ENCODE measurements at places on chromosomes 1 and 21.

DNA sequence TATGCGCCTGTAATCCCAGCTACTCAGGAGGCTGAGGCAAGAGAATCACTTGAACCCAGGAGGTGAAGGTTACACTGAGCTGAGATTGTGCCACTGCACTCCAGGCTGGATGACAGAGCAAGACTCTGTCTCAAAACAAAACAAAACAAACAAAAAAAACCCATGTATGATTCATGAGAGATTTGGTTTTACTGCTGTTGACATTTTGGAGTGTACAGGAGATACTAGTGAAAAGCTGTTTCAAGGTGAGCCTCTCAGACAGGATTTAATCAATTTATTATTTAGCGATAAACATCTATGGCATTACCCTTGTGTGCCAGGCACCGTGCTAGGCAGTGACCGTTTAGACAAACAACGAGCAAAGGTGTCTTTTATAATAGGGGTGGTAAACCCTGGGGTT lies 16.5 kb downstream of the LHX4 start:
- no peak for DNase-seq

DNA sequence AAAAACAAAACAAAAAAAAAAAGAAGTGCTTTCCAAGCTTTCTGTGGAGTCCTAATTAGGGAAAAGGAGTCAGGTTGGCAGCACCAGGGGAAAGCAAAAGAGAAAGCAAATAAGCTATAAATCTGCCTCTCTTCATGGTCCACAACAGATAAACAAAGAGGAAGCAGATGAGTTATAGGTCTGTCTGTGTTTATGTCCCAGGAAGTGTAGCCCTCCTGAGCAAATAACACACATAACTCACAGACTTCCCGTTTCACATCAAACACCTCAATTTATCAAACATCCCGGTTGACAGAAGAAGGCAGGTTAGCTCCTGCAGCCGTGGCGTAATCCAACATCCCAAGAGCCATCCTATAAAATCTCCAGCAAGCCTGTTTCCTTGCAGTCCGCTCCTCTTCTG lies 5.6 kb upstream of the SLC2A5 start:
- no peak for DNase-seq

DNA sequence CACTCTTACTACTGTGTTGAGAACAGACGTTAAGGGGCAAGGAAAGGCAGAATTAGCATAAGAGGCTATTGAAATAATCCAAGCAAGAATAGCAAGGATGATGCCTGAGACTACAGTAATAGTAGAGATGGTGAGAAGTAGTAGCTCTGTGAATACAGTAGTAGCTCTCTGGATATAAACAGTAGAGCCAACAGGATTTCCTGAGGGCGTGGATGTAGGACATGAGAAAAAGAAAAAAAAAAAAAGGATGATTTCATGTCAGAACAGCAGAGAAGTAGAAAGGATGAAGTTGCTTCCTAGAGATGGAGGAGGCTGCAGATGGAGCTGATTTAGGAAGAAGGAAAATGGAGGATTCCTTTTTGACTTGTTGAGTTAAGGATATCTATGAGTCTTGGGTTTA lies 112.3 kb downstream of the OMA1 start:
- DNase-seq = no peak

GRCh38 chr1:36842448-36842847 lies 191.9 kb downstream of the GRIK3 start:
- no peak for DNase-seq

- DNase-seq = no peak
Measured at GRCh38 chr1:25700626-25701025, 84.0 kb downstream of the MAN1C1 start.

- DNase-seq = no peak
Measured at GRCh38 chr1:245118806-245119205, 36.0 kb upstream of the KIF26B start.

DNA sequence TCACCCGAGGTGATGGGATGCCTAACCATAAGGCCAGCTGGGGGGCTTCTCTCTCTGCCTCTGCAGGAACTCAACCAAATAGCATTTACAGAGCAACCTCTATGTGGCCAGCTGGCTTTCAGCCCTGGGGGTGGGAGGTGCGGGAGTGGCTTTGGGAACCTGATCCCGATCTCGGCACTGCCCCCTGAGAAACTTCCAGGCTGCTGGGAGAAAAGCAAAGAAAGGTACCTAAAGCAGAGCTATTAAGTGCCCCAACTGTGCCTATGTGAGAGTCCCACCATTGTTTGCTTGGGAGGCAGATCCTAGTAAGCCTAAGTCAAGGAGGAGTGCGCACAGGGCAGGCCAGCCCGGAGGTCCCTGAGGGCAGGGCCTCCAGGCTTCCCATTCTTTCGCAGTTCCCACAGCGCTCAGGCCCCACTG lies 7.0 kb downstream of the KRTCAP2 start:
- no peak for DNase-seq

DNA sequence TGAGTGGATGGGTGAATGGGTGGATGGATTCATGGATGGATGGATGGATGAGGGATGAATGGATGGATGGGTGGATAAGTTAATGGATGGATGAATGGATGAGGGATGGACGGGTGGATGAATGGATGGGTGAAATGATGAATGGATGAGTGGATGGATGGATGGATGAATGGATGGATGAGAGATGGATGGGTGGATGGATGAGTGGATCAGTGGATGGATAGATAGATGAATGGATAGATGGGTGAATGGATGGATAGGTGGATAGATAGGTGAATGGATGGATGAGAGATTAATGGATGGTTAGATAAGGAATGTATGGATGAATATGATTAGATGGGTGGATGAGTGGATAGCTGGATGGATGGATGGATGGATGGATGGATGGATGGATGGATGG lies 313.5 kb downstream of the NPHP4 start:
- DNase-seq = no peak

- no peak for DNase-seq
Measured at GRCh38 chr21:45853703-45854342, 127.7 kb upstream of the COL6A1 start.

GRCh38 chr1:33637846-33638440 lies 165.5 kb downstream of the ZSCAN20 start:
- no peak for DNase-seq

DNA sequence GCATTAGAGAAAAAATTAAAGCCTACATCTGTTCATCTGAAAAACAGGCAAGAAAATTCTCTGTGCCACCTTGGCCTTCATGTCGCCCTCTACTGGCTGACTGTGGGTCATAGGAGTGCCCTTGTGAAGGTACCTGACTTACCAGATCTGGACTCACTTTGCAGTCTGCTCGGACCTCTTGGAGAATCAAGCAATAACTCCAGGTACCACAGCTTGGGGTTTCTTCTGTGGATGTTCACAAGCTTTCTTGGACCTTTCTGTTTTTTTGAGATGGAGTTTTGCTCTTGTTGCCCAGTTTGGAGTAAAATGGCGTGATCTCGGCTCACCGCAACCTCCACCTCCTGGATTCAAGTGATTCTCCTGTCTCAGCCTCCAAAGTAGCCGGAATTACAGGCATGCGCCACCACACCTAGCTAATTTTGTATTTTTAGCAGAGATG lies 2.4 kb upstream of the PRAMEF18 start:
- no peak for DNase-seq

DNA sequence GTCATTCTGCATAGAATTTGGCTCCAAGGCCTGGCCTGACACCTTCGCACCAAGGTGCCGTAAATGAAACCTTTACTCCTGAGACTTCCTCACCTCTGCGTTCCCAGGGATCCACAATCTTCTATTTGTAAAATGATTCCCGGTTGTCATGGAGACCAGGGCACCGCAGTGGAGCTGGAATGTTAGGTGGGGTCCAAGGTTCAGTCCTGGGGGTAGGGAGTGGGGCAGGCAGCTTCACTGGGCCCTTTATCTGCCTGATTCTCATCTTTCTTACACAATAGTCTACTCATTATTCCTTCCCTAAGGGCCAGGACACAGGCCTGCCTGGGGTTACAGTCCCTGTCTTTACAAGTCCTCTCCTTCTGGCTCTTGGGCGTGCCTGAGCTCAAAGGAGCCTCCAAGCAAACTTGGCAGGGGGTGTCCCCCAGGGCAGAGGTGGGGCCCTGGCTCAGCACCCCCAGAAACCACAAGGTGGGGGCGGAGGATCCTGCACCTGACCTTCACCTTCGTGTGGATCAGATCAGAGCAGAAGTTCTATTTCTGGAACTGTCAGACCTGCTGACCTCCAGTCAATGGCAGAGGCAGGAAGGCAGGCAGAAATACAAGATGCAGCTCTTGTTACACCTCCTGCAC lies 51.1 kb downstream of the RIPK4 start:
- no peak for DNase-seq

- DNase-seq = no peak
Measured at GRCh38 chr21:26783466-26784195, 61.6 kb downstream of the ADAMTS1 start.

- no peak for DNase-seq
Measured at GRCh38 chr1:243784506-243784905, 65.5 kb downstream of the AKT3 start.

- no peak for DNase-seq
Measured at GRCh38 chr1:160550572-160551034, 27.5 kb upstream of the SLAMF6 start.

DNA sequence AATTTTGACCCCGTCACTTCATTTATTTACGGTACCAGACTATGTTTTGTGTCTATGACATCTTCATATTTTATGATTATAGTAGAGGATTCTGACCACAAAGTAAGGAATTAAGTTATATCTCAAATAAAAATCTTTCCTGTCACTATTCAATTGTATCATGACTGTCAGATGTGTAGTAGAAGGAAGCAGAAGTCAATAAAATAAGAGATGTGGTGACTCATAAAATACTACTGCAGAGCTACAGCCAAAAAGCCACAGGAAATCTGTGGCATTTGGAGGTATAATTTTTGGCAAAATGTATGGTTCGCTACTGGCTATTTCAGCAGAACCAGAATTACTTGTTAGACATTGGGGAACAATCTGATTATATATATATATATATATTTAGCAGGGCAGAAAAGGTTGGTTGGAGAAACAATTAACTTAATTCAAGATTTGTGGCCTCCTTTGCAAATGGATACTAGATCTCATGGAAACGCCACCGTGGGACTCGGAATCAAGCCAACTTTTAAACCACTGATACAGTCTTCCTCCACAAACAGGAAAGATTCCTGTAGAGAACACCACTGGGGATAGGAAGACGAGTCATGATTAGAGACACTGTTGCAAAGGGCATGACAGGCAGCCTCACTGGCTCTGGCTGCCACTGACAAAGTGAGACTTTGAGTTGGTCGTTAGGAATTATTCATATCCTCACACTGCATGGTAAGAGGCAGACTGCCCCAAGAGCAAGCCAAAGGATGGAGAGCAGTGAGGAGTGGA lies 5.1 kb downstream of the FCRL2 start:
- no peak for DNase-seq

DNA sequence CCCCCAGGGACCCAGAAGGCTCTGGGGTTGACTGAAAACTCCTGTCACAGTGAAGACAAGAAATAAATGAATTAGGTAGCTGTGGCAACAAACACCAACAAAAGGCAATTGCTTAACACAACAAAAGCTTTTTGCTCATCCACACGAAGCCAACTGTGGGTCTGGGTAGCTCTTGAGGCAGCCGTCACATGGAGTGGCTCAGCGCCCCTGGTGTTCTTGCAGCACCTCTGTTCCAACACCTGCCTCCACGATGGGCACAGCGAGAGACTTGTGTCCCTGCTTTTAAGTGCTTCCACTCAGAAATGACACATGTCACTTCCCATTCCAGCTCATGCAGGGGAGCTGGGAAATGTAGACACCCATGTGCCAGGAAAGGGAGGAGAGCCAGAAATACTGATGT lies 364.5 kb upstream of the DUSP10 start:
- no peak for DNase-seq

GRCh38 chr1:194813096-194813495 lies 1626.7 kb upstream of the B3GALT2 start:
- DNase-seq = no peak

GRCh38 chr1:51636764-51637522 lies 20.1 kb downstream of the OSBPL9 start:
- no peak for DNase-seq

DNA sequence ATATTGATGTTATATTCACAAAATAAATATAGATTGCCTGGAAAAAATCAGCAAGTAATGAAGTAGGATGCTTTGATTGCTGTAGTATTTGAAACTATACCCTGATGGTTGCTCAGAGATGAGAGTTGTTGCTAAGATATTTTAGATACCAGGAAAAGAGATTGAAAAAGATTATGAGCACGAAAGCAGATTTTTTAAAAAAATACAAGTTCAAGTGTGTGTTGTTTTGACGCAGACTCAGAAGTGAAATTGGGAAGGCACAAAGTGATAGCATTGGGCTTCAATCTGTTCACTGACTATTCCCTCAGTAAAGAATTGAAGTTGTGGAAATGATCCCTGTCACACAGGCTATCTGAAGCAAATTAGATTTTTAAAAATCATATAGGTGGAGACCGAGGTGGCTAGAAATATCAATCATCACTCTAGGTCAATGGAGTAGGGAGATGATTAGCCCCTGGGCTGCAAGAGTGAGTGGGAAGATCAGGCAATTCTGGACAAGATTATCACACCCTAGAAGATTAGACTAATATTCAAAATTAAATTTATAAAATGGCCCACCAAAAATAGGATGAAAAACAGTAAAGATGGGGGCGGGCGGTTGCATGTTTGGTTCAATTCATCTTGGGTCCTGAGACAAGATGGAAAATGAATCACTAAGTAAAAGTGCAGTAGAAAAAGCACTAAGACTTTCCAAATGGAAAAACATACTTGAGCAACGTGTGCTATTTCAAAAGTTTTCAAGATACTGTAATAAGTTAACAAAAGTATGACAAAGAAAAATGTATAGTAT lies 41.5 kb upstream of the LRRC8D start:
- no peak for DNase-seq

DNA sequence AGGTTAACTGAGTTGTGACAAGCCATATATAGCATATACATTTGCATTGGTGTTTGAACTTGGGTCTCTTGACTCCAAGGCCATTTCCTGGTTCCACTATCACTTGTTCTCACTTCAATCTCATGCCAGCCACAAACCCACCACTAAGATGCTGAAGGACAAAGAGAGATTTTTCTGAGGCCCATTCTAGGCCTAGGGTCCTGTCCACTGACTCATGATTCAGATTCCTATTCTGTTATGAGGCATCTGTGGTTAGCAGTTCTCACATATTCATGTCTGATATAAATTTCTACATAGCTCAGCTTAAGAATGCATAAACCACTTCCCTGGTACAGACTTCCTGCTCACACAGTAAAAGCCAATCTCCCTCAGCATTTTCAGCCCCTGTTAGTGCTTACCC lies 326.1 kb upstream of the BEND5 start:
- DNase-seq = no peak

- DNase-seq = no peak
Measured at GRCh38 chr1:63827411-63828321, 53.8 kb downstream of the ROR1 start.

DNA sequence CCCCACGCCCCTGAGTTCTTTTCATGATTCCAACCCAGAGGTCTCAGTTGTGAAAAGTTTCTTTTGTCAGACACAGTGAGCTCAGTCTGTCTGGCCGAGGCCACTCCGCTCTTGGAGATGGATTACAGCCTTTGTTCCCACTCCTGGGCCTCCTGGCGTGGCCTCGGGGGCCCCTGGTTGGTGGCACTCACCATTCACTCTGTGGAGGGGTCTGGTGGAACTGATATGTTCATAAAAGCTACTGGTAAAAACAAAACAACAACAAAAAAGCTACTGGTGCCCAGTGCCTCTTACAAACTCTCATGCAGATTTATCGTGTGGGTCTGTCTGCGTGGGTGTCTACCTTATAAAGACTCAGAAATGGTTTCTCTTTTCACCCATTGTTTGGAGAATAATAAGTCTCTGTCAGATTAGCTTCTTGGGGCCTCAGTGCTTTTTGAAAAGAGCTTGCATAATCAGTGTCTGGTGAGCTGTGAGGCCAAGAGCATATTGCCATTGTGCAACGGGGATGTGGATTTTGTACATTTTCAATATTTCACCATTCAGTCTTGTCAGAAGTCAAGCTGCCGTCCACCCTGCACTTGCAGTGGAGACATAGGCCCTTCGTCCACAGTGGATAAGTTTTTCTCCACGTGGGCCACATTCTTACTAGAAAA lies 86.7 kb downstream of the GALNT2 start:
- no peak for DNase-seq

Data from GM18507 (cell line).